ENCODE measurements at places on chromosomes 4 and X.
A peak's percentile ranks its signal among the peaks of the same experiment; 100 is the strongest.

DNA sequence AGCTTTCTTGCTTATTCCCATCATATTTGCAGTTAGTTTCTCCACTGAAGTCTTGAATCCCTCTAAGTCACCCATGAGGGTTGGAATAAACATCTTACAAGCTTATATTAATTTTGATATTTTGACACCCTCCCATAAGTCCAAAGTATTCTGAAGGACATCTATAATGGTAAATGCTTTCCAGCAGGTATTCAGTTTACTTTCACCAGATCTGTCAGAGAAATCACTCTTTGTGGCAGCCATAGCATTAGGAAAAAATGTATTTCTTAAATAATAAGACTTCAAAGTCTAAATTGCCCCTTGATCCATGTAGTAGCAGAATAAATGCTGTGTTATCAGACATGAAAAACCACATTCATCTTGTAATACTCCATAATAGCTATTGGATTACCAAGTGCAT lies 1371.7 kb upstream of the PABPC4L start:
- no peak overlapping the region for H3K27ac ChIP-seq
- no peaks in the 10 kb centered on the region for H3K4me1 ChIP-seq
- H3K27me3 ChIP-seq = no peaks in the 10 kb centered on the region
- H3K4me3 ChIP-seq = no peak overlapping the region
- DNase-seq = no peak

DNA sequence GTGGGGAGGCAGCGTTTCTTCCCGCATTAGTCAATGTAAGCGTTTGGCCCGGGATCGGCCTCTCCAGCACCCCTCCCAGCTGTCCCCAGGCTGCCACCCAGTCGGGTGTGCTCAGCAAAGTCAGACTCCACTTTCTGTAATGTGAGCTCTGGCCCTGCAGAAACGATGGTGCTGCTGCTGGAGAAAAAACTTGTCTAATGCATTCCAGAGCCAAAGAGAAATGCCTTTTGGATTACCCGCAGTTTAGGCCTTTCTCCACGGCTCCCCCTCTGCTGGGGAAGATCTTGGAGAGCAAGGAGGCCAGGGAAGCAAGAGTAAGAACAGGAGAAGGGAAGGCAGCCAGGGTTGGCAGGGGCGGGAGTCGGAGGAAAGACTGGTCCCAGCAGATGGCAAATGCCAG lies 55.2 kb downstream of the ELF4 start:
- H3K27ac ChIP-seq = no peak overlapping the region
- H3K36me3 ChIP-seq = peaks cover 26% of the 10 kb centered on the region
- no peaks in the 10 kb centered on the region for H3K27me3 ChIP-seq
- peak; percentile 63 for DNase-seq

GRCh38 chr4:76883147-76883546 lies 14.8 kb downstream of the SOWAHB start:
- no peak overlapping the region for H3K27ac ChIP-seq
- no peaks in the 10 kb centered on the region for H3K27me3 ChIP-seq
- no peak overlapping the region for H3K4me3 ChIP-seq
- no peaks in the 10 kb centered on the region for H3K36me3 ChIP-seq
- DNase-seq = no peak
- H3K4me1 ChIP-seq = no peaks in the 10 kb centered on the region

GRCh38 chr4:13640149-13640940 lies 12.8 kb upstream of the BOD1L1 start:
- H3K4me1 ChIP-seq = peaks cover 14% of the 10 kb centered on the region
- DNase-seq = no peak
- H3K36me3 ChIP-seq = no peaks in the 10 kb centered on the region

- no peaks in the 10 kb centered on the region for H3K4me1 ChIP-seq
- H3K27me3 ChIP-seq = no peaks in the 10 kb centered on the region
- H3K36me3 ChIP-seq = no peaks in the 10 kb centered on the region
- H3K4me3 ChIP-seq = no peak overlapping the region
- no peak for DNase-seq
- no peak overlapping the region for H3K27ac ChIP-seq
Measured at GRCh38 chr4:25117274-25117673, 43.0 kb downstream of the SEPSECS start.

GRCh38 chr4:142380052-142380602 lies 466.0 kb downstream of the INPP4B start:
- H3K4me1 ChIP-seq = no peaks in the 10 kb centered on the region
- no peak for DNase-seq
- H3K4me3 ChIP-seq = no peak overlapping the region
- no peaks in the 10 kb centered on the region for H3K36me3 ChIP-seq
- H3K27me3 ChIP-seq = no peaks in the 10 kb centered on the region
- peak overlapping the region; percentile 36 for H3K27ac ChIP-seq

GRCh38 chr4:73821325-73821724 lies 15.2 kb upstream of the CXCL6 start:
- no peaks in the 10 kb centered on the region for H3K4me1 ChIP-seq
- H3K4me3 ChIP-seq = no peak overlapping the region
- H3K27ac ChIP-seq = no peak overlapping the region
- no peaks in the 10 kb centered on the region for H3K36me3 ChIP-seq
- no peaks in the 10 kb centered on the region for H3K27me3 ChIP-seq
- DNase-seq = no peak

- DNase-seq = no peak
- H3K27ac ChIP-seq = no peak overlapping the region
- H3K4me3 ChIP-seq = no peak overlapping the region
Measured at GRCh38 chr4:176360446-176360845, 40.7 kb downstream of the SPCS3 start.

GRCh38 chr4:3013839-3014350 lies 50.5 kb downstream of the GRK4 start:
- no peak overlapping the region for H3K4me3 ChIP-seq
- H3K4me1 ChIP-seq = no peaks in the 10 kb centered on the region
- H3K27me3 ChIP-seq = no peaks in the 10 kb centered on the region
- H3K27ac ChIP-seq = no peak overlapping the region
